ENCODE measurements at places on chromosomes 2 and 18.
A peak's percentile ranks its signal among the peaks of the same experiment; 100 is the strongest.

DNA sequence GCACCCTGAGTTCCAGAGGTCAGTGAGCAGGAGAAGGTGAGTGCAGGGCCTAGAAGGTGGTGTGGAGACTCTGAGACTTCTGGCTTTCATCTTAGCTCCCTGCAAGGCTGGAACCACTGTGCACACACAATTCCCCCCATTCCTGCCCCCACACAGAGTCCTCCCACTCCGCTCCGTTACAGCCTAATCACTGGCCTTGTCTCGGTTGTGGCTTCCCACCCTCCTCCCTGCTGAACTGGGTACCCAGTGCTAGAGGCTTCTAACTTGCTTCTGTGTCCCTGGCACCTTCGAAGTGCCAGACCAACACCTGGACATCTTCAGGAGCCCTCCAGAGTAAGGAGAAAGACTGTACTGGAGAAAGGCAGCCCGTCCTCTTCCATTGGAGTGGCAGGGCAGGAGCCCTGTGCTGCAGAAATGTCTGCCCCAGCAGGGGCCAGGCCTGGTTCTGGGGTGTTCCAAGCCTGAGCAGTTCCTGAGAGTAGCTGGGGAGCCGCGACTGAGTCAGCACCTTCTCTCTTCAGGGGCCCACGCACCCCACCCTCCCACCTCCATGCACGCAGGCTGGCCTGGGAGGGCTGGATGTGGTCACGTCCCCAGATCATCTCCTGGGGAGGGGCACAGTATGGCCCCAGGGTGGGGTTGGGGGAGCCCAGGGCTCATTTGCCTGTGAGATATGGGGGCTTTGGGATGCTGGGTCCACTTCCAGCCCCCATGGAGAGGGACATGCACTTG lies 23.4 kb downstream of the CROCC2 start:
- DNase-seq: no peak

DNA sequence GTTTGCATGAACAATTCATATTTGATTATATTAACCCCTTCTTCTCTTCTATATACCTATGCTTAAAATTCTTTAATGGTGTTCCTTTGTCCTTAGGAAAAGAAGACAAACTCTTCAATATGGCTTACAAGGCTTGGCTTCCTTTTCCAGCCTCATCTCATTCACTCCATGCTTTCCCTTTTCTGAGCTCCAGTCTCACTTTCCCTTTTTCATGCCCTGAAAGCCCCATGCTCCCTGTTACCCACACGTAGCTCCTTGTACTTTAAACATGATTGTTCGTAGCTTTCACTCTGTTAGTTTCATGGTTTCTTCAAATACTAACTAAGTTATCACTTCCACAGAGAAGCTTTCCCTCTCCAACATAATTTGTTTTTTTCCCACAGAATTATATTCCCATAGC lies 161.3 kb downstream of the UBE2E3 start:
- no peak for DNase-seq

DNA sequence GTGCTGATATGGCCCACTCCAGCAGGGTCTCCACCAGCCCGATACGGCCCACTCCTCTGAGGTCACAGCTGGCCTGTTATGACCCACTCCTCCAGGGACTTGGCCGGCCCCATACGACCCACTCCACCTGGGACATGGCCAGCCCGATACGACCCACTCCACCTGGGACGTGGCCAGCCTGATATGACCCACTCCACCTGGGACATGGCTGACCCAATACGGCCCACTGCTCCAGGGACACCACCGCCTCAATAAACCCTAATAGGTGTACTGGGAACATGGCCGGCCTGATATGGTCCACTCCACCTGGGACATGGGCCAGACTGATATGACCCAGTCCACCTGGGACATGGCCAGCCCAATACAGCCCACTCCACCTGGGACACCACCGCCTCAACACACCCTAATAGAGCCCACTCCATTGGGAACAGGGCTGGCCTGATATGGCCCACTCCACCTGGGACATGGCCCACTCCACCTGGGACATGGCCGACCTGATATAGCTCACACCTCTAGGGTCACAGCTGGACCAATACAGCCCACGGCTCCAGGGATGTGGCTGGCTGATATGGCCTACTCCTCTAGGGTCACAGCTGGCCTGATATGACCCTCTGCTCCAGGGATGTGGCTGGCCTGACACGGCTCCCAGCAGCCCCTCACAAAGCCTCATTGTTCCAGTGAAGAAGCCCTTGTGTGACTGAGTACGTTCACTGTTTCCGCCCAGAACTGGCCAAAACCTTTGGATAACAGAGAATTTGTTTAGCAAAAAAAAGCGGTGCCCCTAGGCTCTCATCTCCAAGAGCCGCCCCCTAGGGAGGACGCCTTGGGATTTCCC lies 245.6 kb downstream of the HDAC4 start:
- DNase-seq: no peak

DNA sequence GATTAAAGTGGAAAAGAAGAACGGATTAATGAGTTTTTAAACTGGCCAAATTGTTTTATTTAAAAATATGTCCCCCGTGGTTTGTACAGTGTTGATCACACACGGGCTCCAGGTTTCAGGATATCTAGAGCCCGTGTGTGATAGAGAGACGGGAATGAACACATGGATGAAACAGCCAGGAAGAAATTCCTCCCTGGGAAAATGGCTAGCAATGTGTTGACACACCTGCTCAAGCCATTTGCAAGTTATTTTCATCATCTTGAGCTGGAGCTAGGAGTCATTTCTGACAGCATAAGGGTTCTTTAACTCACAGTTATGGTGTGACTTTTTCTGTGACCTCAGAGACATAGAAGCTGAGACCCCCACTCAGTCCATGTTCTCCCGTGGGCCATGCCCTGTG lies 81.6 kb downstream of the LRRFIP1 start:
- DNase-seq: no peak

DNA sequence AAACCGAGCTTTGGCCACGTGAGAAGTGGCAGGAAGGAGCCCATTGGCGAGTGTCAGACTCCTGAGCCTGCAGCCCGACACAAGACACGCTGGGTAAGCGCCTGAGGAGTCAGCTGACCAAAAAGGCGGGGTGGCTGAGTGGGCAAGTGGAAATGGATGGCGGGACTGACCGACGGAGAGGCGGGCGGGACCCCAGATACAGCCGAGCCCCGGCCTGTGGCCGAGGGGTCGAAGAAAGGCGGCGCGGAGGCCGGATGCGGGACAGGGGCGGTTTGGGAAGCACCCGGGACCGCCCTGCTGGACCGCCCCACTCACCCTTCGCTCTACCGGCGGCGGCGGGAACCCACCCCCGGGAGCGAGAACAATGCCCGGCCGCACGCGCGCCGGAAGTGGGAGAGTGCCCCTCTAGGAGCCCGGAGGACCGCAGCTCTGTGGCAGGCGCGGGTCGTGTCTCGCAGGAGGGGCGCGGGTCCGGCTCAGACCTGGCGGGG lies 22.8 kb downstream of the ZSCAN30 start:
- no peak for DNase-seq

DNA sequence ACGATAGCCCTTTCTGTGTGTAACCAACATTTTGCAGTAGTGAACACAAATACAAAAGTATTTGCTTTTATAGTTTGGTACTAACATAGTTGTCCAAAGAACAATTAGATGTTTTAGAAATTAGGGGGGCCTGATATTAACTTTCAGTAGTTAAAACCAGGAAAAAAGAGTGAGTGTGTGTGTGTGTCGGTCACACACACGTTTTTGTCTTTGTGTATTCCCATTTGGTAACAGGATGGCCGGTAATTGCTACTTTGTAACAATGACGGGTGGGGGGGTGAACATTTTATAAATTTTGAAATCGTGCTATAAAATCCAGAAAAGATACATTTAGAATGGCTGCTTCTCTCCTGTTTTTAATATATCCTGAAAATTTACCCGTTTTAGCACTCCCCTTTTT lies 1.5 kb downstream of the PPIG start:
- DNase-seq: no peak

- DNase-seq: no peak
Observed at GRCh38 chr2:217972490-217972889, 30.3 kb downstream of the TNS1 start.

DNA sequence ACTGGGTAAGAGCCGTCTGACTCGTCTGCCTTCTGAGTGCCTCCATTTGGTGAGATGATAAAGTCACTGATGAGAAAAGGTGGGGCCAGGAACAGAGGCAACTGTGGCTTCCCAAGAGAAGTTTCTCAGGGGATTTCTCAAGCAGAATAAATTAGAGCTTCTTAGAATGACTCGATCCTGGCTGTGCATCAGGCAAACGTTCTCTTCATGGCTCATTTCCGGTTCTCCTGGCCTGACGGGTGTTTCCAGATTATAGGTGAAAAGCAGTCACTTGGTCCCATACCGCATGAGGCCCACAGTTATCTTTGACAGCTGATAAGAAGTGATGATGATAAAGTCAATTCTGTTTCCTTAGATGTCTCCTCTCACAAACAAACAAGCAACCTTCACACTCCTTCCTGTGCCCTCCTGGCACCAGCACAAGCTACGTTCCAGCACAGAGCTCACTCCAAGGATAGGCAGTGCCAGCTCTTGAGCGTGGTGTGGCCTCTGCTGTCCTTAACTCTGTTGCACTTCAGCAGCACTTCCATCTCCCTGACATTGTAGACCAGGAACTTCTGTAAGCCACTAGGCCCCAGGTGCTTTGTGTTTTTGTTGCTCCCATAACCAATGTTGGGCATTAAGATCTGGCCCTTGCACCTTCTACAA lies 37.8 kb upstream of the KCNF1 start:
- peak; percentile 21 for DNase-seq

DNA sequence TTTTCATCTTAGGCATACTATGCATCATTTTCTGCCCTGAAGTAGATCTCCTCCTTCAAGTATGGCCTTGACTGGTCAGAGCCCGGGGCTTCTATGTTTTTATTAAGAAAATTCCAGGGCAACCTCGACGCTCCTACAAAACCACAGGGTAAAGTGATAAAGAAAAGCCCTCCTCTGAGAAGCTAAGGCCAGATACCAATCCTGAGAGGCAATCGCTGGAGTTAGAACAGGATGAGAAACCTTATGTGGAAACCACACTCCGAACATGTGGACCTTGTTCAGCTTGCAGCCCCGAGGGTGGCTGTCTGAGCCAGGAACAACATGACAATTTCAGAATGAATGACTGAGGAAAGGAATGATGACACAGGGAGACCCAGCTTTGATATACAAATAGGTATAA lies 35.6 kb downstream of the RMC1 start:
- peak; percentile 21 for DNase-seq

- no peak for DNase-seq
Observed at GRCh38 chr2:143616452-143616851, 487.2 kb downstream of the ARHGAP15 start.

DNA sequence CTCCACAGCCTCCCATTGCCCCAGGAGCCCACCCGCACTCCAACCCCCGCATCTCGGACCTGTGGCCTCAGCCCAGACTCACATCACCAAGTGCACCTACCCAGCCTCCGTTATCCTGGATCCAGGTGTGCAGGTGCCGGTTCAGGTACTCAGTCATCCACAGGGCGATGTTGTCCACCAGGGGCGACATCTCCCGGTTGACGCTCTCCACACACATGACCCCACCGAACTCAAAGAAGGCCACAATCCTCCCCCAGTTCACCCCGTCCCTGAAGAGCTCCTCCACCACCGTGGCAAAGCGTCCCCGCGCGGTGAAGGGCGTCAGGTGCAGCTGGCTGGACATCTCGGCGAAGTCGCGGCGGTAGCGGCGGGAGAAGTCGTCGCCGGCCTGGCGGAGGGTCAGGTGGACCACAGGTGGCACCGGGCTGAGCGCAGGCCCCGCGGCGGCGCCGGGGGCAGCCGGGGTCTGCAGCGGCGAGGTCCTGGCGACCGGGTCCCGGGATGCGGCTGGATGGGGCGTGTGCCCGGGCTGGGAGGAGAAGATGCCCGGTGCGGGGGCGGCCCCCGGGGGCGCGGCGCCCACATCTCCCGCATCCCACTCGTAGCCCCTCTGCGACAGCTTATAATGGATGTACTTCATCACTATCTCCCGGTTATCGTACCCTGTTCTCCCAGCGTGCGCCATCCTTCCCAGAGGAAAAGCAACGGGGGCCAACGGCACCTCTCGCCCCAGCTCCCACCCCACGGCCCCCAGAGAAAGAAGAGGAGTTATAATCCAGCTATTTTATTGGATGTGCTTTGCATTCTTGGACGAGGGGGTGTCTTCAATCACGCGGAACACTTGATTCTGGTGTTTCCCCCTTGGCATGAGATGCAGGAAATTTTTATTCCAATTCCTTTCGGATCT lies 1.3 kb downstream of the BCL2 start:
- DNase-seq: peak; percentile 18

- no peak for DNase-seq
Observed at GRCh38 chr2:37575780-37576179, 95.7 kb downstream of the CDC42EP3 start.

GRCh38 chr2:83595926-83596325 lies 863.2 kb downstream of the SUCLG1 start:
- peak; percentile 5 for DNase-seq

GRCh38 chr2:15133461-15133860 lies 427.7 kb downstream of the NBAS start:
- DNase-seq: no peak

DNA sequence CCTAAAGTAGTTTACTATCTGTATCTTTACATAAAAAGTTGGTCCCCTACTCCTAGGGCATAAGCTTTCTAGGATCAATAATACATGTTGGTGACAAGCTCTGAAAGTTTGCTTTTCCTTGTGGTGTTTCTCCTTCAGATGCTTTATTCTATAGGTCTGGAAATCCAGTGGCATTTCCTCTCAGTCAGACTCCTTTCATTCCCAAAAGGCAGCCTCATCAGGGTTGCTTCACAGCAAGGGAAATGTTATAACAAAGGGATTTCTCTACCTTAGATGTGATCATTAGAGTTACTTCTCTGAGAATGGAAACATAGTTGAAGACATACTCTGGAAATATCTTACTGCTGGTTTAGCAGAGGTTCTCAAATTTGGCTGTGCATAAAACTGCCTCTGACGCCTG lies 1072.4 kb upstream of the ZEB2 start:
- peak; percentile 8 for DNase-seq

DNA sequence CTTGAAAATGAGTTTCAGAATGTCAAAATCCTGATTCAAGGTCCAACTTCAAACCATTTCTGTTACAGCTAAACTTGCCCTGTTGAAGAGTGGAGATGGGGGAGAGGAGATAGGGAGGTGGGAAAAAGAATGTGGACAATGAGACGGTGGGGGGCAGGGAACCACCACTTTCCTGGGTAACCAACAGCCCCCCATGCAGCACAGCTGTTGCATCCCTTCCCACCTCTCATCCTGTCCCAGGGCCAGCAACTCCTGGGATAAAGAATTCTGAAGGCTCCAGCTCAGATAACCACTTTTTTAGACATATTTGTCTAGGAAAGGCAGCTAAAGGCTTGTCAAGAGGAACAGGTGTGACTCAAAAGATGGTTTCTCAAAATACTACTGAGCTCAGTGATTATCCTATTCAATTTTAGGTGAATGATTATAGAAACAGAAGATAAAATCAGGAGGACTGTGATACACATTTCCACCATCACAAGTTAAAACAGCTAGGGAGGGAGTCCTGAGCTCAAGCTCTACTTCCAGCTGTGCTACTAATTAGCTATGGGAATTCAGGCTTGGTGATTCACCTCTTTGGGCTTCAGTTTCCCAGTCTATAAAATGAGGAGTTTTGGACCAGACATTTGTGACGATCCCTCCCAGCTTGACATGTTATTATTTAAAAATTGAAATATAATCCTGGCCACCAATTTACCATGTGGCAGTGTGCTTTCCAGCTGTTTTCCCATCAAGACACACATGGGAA lies 36.3 kb downstream of the HDHD2 start:
- peak; percentile 40 for DNase-seq

GRCh38 chr2:59804732-59805131 lies 748.7 kb downstream of the BCL11A start:
- no peak for DNase-seq
